Fibroblast of skin of left quadriceps (primary cell): ENCODE measurements at places on chromosomes 1 and 21.

DNA sequence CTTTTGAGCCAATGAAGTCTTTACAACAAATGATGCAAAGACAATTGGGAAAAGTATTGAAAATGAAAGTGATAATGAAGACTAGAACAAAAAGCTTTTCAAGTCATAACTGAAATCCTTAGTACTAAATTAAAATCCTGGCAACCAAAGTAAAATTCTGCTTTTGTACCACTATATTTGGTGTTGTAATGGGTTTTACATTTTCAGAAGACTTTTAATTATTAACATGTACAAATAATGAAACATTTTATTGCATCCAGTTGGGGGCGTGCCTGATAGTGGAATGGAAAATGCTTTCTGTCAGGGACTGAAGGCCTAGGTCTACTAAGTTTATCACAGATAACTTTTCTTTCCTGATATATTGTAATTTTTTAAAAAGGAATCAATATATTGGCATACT lies 89.4 kb downstream of the SDCCAG8 start:
- no peak for DNase-seq

DNA sequence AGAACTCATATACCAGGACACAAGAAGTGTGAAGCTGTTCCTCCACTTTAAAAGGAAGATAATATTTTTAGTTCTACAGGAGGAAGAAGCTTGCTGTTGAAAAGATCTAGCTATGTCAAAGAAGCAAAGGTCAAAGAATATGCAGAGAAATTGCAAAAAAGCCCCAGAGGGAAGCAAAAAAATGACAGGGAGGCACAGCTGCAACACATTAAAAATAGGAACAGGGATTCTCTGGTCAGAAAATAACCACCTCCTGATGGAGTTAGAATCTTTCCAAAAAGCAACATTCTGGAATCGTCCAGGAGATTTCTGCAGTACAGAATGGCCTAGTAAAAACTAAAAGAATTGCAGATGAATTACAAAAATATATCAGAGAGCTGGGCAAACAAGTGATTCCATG lies 238.9 kb upstream of the PRMT6 start:
- no peak for DNase-seq

DNA sequence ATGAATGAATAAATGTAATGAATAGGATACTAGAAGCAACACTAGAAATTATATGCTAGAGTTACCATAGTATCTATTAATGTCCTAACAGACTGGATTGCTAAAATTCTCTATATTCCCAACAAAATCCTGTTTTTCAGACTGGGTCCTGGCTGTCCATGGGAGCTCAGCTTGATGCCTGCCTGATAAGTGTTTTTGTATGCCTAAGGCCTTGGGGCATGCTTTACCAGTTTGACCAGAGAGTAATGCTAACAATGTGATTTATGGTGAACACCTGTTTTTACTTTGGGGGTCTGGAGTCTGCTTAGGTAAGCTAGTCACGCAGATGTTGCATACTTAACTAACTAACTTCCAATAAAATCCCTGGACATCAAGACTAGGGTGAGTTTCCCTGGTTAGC lies 318.8 kb upstream of the DEPDC1 start:
- DNase-seq: no peak

DNA sequence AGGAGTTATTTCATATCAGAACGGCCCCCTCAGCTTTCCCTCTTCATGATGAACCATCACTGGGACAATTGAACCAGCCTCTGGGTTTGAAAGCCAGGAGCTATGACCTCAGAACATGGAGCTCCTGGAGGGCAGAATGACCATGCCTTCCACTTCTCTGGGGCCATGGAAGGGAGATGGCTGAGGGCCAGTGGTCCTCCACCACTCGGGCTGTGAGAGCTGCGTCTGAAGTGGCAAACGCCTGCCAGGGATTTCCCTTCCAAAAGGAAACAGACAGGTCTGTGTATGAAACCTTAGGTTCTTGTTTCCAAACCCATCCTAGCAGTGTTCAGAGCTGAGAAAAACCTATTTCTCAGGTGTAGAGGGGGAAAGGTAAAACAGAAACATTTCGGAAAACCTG lies 22.5 kb downstream of the PKP1 start:
- no peak for DNase-seq

- no peak for DNase-seq
These were observed 49.4 kb downstream of the TBCE start for GRCh38 chr1:235416662-235417049.

DNA sequence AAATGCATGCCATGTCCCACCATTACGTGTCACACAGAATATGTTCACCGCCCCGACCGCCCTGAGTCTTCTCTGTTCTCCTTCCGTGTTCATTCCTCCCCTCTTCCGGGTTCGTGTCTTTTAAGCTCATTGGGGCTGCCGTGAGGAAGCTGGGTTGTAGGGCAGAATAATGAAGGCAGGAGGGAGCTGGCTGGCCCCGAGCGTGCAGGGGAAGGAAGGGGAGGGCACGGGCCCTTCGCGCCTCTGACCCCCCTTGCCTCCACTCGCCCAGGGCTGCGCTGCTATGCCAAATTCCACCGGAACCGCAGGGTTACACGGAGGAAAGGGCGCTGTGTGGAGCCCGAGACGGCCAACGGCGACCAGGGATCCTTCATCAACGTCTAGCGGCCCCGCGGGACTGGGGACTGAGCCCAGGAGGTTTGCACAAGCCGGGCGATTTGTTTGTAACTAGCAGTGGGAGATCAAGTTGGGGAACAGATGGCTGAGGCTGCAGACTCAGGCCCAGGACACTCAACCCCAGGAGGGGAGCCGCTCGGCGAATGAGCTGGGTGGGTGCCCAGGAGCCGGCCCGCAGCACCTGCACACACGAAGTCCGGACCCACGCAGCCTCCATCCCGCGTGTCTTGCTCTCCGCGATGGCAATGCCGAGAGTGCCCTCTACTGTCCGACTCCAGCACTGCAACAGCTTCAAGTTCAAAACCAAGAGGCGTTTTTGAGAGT lies 16.5 kb upstream of the AGTRAP start:
- no peak for DNase-seq

GRCh38 chr1:109918671-109919070 lies 8.0 kb downstream of the CSF1 start:
- DNase-seq: no peak

DNA sequence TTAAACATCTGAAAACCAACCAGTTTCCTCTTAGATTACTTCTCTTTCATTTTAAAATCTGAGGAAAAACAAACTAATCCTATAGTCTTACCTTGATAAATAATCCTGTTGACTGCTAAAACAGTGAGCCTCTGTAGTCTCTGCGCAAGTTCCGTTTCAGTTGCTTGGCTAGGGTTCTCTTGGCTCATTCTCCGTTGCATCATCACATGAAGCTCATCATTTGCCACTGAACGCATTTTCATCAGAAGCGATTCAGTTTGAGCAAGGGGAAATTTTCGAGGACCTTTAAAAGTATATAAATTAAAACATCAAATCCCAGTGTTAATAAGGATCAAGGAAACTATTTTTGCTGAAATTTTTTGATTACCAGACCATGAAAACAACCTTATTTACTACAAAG lies 96.7 kb upstream of the GNG4 start:
- DNase-seq: no peak

DNA sequence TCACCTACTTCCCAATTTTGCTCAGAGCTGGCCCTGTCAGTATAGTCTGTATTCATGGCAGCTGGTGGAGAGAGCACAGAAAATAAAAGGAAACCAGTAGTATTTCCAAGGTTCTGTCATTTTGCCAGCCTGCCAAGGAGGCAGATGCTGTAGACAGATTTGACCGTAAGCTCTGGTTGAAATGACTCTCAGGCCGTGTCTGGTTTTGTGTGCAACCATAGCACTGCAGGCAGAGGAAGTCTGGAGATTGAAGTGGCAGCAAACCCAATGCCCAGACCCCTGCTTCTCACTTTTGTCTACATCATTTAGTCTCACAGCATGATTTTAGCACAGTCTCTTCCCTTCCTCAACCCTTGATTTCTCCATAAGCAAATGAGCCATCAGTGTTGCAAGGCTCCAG lies 291.7 kb downstream of the PAPPA2 start:
- no peak for DNase-seq

DNA sequence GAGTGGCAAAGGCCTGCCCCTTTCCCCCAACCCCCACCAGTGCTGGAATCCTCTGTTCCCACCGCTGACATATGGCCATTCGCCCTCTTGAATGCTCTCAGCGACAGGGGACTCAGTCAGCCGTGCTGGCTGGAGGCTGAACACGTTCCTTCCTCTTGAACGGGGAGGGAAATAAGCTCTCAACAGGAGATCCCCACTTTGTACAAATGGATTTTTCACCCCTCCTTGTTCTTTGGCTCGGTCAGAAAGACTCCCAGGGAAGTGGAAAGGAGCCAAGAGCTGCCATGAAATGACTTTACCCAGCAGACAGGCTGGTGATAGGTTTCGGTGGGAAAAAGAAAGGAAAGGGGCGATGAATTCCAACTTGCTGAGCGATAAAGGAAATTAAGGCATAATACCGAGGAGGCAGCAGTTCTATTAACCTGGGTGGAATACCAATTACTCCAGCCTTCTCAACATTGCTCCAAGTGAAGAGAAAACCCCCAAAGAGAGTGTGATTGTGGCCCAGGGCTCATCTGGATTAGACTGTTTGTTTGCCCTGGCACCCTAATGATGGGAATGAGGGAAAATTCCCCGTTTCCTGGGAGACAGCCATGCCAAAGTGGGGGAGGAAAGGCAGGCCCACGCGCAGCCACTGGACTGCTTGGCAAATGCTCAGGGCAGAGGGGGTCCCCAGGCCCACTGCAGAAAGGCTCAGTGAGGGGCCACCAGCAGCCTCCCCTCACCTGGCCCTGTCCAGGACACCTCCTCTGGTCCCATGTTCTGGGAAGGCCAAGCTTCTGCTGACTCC lies 23.9 kb downstream of the LRP8 start:
- no peak for DNase-seq

DNA sequence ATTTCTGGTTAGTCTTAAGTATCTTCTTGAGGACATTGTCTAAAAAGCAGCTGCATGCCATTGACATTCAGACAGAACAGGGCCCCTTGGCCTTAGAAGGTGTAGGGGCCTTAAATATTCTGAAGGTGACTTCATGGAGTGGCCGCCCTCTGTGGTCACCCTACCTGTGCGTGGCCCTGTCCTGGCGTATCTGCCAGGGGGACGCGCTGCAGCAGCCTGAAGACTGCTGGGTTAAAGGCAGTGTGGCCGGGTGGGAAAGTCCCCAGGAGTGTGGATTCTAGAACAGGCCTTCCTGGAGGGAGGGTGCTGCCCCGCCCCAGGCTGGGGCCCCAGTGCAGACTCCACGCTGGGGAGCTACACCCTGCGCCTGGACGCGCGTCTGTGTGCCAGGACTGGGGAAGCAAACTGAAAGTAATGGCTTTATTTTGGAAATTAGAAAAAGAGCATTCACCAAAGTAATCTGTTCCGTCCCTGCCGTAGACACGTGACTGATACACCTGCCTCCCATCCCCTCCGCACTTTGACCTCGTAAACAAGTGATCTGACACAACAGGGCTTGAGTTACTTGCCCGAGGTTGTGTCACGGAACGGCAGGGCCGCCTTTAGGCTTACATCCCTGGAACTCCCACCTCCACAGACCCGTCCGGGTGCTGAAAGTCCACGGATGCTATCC lies 1.8 kb downstream of the AGPAT3 start:
- no peak for DNase-seq

DNA sequence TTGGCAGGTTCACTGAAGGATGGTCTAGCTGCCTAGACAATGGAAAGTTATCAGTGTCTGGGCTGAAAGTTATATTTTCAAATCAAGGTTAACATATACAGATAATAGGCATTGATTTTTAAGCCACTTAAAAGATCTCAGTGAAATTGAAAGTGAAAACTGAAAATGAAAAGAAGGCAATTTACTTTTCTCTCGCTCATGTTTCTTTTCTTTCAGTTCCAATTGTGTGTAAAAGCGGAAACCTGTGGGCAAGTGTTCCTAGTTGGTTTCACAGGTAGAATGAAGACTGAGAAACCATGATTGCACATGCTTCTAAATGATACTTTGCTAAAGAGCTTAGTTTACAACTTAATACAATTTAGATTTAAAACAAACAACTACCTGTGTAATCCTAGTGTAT lies 383.7 kb downstream of the ZP4 start:
- no peak for DNase-seq

DNA sequence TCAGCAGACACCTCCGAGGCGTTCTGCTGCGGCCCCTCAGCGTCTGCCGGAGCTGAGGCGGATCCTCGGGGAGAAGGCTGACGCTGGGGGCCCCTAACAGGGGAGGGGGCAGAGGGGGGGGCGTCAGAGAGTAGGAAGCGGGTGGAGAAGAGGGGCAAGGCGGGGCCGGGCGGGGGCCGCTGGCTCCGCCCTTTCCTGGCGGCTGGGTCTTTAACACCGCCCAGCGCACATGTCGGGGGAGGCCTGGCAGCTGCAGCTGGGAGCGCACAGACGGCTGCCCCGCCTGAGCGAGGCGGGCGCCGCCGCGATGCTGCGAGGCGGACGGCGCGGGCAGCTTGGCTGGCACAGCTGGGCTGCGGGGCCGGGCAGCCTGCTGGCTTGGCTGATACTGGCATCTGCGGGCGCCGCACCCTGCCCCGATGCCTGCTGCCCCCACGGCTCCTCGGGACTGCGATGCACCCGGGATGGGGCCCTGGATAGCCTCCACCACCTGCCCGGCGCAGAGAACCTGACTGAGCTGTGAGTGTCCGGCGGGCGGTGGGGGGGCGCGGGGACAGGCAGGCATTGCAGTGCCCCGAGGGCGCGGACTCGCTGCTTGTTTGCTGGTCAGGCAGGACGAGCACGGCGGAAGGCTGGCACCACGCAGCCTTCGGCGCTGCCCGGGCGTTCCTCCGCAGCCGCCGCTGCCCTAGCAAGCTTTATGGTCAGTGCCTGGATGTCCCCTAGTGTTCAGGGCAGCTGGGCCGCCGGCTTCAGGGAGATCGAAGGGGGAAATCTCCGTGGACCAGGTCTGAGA lies at the start of gene NTRK1:
Gene NTRK1, plus strand, starts transcription at position 238 of the 796 bp plus-strand sequence. Its CDS starts 70 bp downstream, at position 308.
- DNase-seq: no peak

GRCh38 chr1:47647327-47647845 lies 209.5 kb downstream of the FOXD2 start:
- DNase-seq: no peak
